GM23248 (cell line): ENCODE measurements at places on chromosomes 6 and 20.

GRCh38 chr20:16308754-16309153, 264.5 kb downstream of the KIF16B start:
- DNase-seq, result no peak

DNA sequence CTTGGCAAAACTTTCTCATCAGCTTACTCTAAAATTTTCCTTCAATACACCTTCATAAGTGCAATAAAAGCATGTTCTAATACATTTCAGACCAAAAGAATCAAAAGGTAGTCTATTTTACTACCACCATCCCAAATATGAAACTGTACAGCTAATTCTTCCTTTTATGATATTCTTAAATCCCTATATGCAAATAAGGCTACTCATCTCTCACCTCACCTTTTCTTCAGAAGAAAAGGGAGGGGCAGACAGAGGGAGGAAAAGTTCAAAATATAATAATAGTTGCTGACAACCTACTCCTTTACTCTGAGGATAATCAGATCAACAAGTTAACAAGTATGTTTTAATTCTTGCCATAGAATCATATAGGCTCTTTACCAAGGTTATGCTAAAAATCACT, 7.4 kb downstream of the C6orf120 start:
- DNase-seq, result no peak

GRCh38 chr6:120938876-120939472, 395.3 kb downstream of the TBC1D32 start:
- no peak for DNase-seq

DNA sequence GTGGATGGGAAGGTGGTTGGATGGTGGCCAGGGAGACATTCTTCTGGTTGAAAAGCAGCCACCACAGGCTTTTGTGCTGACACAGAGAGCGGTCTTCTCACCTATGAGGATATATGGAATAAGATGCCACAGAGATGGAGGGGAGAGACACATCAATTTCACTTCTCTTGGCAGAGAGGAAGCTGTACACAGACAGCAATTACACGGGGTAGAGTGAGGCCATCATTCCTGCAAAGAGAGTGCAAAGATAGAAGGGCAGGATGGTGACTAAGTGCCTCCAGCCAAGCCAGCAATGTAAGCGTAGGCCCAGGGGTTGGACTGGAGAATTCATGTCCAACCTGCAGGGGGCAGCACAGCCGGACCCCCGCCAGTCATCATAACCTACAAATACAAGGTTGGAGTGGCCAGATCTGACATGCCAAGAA, 56.4 kb downstream of the NRN1 start:
- DNase-seq, result peak; percentile 73

GRCh38 chr6:150880336-150880735, 14.8 kb downstream of the MTHFD1L start:
- DNase-seq, result no peak
